ENCODE measurements at places on chromosomes 11 and 22.

DNA sequence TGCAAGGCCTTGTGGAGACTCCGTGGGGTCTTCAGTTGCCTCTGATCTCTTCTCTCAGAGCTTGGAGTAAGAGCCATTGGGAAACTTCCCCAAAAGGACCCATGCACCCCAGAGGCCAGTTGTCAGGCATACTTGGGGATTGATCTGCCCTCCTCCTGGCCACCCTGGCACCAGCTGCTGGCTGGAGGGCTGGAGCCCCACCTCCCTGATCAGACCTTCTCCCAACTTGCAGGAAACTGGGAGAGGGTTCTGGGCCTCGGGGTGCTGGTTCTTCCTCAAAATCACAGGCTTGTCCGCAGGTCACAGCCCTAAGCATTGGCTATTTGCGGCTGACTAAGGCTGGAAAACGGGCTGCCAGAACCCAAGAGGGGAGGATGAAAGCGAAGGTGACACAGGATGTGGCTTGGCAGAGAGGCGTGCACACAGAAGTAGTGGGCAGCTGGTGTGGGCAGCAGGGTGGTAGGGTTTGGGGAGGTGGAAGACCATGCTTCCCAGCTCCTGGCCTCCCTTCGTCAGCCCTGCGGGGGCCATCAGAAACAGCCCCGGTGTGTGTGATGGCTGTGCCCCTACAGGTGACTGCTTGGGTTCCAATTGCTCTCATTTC lies 1.3 kb upstream of the DGKZ start:
- DNase-seq, result no peak

DNA sequence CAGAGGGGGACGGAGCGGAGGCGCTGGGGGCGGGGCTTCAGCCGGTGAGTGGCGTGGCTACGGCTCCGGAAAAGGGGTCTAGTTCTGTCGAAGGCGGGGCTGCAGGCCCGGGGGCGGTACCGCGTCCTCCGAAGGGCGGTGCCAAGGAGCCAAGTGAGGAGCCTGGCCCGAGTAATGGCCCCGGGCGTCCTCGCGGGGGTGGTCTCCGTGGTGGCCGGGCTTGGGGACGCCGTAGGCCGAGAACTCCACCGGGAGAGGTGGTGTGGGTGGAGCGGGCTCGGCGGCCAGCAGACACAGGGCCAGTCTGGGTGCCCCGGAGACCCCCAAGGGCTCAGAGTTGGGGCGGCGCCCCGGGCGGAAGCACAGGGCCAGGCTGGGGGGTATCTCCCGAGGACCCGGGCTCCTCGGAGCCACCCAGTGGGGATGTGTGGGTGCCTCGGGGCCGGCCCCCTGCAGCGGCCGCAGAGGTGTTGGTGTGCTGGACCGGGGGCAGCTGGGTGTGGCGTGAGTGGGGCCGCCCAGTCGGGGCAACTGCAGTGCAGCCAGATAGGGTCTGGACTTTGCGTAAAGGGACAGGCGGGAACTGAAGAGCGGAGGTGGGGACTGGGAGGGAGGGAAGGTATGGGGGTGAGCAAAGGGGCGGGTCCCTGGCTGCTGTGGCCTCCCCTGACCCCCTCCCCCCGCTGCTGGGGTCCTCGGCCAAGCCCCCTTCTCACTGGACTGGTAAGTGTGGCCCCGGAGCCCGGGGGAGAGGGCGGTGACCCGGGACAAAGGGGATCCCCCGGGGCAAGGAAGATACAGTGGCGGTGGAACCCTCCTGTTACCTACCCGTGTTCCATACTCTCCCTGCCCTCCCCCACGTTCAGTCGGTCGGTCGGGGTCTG lies 838 bp downstream of the FKBP2 start:
- DNase-seq, result no peak

DNA sequence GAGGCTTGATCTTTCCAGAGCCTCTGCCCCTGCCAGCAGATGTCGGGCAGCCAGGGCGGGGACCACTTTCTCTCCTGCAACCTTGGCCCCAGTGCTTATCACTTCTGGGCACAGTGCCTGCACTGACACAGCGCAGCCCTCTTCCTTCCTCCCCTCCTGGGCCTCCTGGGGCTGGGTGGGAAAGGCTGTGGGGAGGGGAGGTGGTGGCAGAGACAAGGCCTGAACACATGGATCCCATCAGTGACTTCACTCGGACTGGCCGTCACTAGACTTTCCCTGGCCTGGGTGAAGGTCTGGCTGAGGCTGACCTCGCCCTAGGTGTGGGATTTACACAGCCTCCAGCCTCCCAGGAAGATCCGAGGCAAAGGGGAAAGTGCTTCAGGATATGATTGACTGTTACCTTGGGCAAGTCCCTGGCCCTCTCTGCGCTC lies 68.1 kb downstream of the LRRC32 start:
- peak; percentile 47 for DNase-seq

- no peak for DNase-seq
Observed at GRCh38 chr11:32874132-32874531, 18.5 kb upstream of the QSER1 start.

GRCh38 chr11:78011301-78011700 lies 11.8 kb downstream of the KCTD14 start:
- DNase-seq, result no peak

GRCh38 chr11:8321876-8322275 lies 58.2 kb upstream of the LMO1 start:
- DNase-seq, result no peak

- no peak for DNase-seq
Observed at GRCh38 chr11:123654566-123655081, at the start of gene SCN3B. SCN3B (minus strand) TSS chr11:123654624; CDS start chr11:123653801, 823 bp downstream.

GRCh38 chr11:32430568-32431381 lies 4.6 kb downstream of the WT1 start:
- no peak for DNase-seq

GRCh38 chr22:49010901-49011300 lies 816.8 kb downstream of the BRD1 start:
- DNase-seq, result peak; percentile 9

Measured in activated CD8-positive, alpha-beta memory T cell treated with anti-CD3 and anti-CD28 coated beads for 24 hours (primary cell).